ENCODE measurements at places on chromosomes 3 and 15. TPM values are rescaled to one million over a fixed set of nuclear protein-coding genes. Genes with fewer than 3 reads are reported as not detected.

EOGT gene
- polyA plus RNA-seq = 19.3 TPM

AMIGO3 gene
- polyA plus RNA-seq = 2.7 TPM

MAN2A2 gene
- polyA plus RNA-seq = 34.7 TPM

PTX3 gene
- polyA plus RNA-seq = 5.0 TPM

TF gene
- 4.4 TPM for polyA plus RNA-seq

CTXN2 gene
- polyA plus RNA-seq = not detected

PLSCR5 gene
- not detected for polyA plus RNA-seq

GP9 gene
- polyA plus RNA-seq = 0.42 TPM

TRPC1 gene
- 7.3 TPM for polyA plus RNA-seq

FAM81A gene
- 1.4 TPM for polyA plus RNA-seq

SI gene
- polyA plus RNA-seq = not detected

PLA2G4D gene
- 0.14 TPM for polyA plus RNA-seq

FANCD2OS gene
- polyA plus RNA-seq = 0.30 TPM

SLC28A2 gene
- polyA plus RNA-seq = 0.13 TPM

MRPS11 gene
- 42.7 TPM for polyA plus RNA-seq

CDHR4 gene
- 0.25 TPM for polyA plus RNA-seq

SLC22A13 gene
- 0.24 TPM for polyA plus RNA-seq

GTF2A2 gene
- polyA plus RNA-seq = 87.0 TPM
